ENCODE measurements at places on chromosomes 13 and 19.

DNA sequence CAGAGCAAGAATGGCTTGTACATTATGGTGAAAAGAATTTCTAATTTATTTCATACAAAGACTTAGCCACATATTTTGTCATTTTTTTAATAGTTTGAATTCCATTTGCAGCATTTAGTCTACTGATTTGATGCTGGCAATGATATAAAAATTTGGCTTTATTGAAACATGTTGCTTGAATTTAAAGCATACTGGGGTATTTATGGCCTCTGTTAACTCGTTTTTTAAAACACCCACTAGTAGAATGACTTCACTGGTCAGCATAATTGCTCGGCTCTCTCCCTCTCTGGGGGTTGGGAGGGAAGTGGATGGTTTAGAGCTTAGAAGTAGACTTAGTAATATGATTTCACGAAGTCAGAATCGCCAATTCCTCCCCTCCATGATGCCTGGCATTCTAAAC, 354.9 kb upstream of the HTR2A start:
- no peak for DNase-seq

DNA sequence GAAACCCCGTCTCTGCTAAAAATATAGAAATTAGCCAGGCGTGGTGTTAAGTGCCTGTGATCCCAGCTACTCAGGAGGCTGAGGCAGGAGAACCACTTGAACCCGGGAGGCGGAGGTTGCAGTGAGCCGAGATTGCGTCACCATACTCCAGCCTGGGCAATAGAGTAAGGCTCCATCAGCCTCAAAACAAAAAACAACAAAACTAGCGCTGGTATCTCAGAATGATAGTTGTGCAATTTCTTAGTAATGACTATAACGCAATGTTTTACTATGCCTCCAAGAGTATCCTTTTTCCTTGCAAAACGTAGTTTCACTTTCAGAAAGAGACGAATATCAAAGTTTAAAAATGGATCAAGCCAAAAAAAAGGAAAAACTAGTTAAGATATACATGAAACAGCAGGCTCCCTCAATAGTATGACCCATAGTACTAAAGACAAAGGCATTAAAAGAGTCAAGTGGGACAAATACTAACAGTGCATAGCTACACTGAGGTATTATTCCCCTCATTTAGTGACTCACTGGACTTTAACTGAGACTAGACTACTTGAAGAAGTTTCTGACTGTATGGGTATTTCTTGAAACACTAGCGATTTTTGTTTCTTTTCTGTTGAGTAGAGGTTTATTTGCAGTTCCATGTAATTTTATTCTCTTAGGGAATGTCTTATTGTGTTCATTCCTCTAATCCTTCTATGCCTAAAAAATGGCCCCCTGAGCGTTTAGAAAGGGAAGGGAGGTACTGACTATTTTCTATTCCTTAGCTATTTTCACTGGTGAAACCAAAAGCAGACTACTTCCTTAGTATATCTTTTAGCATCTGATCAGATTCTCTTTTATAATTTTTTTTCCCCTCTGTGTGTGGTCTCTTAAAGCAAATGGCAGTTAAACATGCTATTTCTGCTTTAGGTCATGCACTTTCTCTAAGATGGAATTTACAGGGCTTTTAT, 10.4 kb upstream of the ITM2B start:
- DNase-seq: peak; percentile 23

DNA sequence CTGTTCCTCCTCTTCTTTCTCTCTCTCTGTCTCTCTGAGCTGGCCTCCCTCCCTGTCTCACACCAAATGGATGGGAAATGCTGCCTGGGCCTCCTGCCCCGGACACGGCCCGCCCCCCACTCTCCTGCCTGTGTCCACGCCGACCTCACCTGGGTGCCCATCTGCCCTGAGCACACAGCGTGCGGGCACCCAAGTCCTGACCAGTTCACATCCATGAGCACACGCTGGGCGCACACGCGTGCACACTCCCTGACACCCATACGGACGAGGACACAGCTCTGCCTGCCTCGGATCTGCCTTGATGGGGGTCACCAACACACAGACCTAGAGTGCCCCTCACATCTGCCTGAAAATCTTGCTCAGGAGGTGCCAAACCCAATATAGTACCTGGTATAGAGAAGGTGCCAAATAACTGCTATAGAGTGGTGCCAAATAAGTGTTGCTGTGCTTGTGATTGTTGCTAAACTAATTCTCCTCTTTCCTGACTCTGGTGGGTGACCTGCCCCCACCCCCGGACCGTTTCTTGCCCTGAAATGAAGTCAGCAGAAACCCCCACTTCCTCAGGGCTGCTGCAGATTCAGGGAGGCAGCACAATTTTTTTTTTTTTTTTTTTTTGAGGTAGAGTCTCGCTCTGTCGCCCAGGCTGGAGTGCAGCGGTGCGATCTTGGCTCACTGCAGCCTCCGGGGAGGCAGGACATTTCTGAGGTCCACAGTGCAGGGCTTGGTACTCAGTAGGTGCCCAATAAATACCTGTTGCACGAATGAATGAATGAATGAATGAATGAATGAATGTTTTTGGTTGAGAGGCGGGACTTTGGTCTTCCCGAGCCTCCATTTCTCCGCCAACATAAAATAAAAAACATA, 4.6 kb downstream of the NFIC start:
- DNase-seq: no peak

DNA sequence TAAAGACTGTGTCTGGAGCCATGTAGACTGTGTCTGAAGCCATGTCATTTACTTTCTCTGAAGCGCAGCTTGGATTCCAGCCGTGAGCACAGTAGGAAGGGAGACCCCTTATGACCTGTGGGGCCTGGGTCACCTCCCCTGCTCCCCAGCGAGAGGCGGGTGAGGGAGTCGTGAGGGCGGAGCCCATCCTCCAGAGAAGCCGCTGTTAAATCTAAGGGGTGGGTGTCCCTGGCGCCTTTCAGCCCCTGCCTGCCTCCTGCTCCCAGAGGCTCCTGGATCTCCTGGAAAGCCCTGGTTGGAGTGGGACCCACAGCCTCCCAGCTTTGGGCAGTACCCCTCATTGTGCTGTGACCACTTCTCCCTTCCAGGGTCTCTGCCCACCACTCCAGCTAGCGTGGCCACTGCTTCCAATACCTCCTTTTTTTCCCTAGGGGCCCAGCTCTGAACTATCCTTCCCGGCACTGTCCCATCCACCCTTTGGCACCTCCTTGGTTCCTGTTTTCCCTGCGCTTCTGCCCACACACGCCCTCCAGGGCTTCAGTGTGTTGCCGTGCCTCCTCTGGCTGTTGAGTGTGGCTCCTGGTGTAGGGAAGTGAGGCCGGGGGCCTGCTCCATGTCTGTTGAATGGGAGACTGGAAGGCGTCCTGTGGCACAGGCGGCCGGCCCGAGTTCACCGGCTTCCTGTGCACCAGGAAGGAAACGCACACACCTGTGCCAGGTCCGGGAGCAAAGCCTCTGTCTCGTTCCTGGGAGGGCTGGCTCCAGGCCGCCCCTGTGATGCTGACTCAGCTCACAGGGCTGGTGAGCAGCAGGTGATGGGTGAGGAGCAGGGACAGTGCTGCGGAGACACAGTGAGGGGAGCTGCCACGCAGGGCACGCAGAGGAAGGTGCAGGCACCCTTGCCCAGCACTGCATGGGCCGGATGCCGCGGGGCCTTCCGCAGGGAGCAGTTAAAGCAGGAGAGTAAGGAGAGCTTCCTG, 29.4 kb downstream of the ATP4B start:
- no peak for DNase-seq

DNA sequence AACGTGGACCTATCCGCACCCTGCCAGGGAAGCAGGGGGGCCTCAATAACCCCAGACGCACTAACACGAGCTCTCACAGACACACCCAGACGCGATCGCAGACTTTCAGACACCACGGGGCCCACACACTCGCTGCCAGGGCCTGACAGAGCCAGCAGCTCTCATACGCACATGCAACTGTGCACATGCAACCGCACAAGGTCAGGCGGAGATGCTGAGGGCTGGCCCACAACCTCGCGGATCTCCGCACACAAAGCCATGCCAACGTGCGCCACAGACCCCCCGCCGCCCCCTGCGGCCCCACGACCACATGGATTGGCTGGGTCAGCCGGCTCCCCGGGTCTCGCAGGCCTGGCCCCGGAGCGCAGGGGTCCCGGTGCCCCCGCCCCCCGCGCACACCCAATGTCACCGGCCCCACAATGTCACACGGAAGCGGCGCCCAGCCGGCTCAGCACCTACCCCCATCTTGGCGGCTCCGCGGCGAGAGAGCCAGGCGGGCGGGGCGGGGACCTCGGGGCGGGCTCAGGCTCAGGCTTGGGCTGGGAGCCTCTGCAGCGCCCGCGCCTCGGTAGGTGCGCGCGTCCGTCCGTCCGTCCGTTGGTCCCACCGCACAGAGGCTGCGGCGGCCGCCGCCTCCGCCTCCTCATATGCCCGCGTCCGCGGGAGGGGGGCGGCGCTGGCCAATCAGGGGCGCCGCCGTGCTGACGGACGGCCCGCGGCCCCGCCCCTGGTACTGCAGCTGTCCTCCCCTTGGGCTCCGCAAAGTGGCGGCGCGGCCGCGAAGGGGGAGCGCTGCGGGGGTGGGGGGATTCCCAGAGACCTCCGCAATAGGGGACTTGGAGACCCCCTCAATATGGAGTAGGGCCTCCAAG, at the start of gene ATP1A3:
Gene ATP1A3 (minus strand): TSS at position 619 of the 872 bp plus-strand sequence. CDS start 154 bp downstream, at position 465.
- DNase-seq: peak; percentile 52

DNA sequence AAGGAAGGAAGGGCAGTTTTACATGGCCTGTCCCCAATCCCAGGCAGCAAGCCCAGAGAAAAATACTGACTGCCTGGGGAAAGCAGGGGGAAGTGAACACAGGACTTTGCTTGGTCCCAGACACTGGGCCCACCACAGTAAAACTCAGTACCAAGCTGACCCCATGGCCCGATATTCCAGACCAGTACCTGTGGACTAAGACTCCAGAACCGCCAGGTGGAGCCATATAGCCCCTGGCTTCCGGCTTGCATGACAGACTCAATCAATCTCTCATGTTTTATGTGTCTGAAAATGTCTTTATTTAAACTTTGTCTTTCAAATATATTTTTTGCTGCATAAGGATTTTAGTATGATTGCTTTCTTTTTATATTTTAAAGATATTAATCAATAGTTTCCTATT, 767.9 kb upstream of the SLITRK6 start:
- DNase-seq: no peak

DNA sequence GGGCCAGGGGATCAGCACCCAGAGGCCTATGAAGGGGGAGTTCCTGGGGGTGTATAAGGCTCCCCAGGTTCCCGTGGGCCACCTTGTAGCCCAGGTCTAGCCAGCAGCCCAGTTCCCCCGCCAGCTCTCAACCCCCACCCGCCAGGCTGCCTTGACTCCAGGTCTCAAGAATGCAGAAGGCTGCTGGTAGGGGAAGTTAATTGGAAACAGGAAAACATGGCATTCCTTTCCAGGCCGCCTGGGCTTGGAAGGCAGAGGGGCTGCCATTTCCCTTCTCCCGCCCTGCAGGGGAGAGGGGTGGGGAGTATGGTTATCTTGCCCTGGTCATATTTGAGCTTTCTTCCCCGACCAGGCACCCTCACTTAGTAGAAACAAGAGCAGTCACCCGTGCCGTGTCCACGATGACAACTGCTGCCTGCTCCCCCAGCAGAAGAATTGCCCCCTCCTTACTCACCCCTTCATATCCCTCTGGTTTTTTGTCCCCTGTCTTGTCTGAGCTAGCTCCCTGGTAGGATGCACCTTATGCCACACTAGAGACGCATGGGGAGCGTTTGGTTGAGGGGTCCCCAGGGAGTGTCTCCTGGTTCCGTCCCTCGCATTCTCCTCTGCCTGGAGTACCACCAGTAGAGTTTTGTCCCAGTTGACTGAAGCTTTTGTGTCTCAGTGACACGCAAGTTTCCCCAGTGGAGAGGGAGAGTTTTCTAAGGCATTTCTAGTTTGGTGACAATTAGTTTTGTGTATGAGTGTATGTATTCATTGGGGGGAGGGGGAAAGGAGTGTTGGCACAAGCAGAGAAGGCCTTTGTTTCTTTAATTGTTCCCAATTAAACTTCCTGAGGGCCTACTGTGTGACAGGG, 4.5 kb downstream of the BICRA start:
- DNase-seq: no peak

- no peak for DNase-seq
Observed at GRCh38 chr19:41933693-41934426, 5.6 kb upstream of the ERFL start.

DNA sequence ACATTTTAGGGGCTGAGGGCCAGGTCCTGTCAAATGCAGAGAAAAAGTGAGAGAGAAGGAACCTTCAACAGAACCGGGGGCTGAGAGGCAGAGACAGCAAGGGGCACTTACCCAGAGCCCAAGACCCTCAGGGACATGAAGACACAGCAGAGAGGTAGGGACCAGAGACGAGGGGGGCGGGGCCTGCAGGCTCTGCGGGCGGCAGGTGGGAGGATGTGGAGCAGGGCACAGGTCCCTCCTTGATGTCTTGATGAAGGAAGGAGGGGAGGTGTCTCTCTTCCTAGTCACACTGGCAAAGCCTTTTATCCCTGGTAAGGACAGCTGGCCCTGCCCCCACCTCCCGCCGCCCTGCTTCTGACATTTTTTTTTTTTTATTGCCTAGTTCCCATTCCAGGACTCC, at the start of gene KLK14:
Gene KLK14 (minus strand): TSS at position 277 of the 400 bp plus-strand sequence. CDS start 273 bp downstream, at position 4.
- DNase-seq: no peak

DNA sequence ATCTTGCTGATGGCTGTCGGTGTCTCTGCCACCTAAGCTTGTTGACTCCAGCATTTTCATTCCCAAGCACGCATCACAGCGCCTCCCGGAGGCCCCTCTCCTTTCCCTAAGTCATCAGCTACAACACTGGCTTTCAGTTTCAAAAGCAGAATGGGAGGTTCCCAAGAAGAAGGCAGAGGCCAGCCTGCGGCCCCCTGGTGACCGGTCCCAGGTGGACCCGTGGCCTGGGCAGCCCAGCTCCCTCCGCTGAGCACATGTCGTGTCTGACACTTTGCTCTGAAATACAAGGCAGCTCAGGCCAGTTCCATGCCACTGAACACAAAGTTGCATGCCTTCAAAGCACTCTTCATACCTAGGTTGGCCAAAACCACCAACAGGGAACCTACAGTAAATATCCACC, 8.5 kb downstream of the MLLT1 start:
- DNase-seq: no peak

GRCh38 chr13:55669051-55669450, 1471.7 kb upstream of the PRR20A start:
- DNase-seq: no peak

DNA sequence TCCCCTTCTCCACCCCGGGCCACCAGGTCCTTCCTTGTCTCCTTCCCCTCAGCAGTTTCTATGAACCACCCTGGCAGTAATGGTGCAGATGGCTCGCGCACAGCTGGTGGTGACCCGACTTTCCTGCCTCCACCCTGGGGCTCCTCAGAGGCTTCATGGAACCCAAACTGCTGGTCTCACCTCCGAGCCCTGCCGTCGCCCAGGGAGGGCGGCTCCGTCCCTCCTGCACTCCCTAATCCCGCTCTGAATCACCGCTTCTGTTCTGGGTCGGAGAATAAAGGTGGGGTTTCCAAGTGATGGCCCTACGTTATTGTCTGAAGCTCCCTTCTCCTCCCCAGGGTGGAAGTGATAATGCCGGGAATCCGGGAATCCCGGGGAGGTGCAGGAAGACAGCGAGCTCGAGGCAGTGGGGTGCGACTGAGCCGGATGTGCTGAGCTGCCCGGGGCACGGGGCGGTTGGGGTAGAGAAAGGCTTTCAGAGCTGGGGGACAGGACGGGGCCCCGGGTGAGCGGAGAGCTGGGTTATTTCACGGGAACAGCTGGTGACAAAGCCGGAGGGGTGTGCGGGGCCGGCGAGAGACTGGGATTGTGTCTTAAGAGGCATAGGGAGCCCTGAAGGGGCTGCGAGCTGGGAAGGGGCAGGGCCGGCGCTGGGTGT, 711 bp downstream of the FUT2 start:
- no peak for DNase-seq

Measured in CD4-positive, alpha-beta T cell treated with Interleukin-2 at 100 ng/mL for 4 hours (primary cell).